Pons (tissue), 1 donor: ENCODE measurements at places on chromosomes 13 and 19.

DNA sequence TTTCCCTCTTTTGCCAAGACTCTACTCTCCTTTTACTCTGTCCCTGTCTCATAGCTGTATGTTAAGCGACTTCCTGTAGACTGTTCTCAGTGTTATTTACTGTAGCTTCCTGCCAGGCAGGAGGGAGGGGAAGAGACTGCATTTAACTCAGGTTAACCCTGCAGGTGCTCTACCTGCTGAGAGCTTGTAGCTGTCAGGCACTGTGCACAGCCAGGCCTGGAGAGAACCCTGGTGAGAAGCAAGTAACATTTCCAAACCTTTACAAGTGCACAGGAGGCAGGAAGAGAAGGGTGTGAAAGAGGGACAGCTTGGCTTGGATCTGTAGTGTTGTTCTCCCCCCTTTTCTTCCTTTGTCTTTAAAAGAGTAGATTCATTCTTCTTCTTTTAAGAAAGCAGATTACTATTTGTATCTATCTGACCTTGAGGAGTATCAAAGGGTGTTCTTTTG, 167.1 kb downstream of the LMO7 start:
- no peak for DNase-seq

- DNase-seq: no peak
Measured at GRCh38 chr13:112996671-112997091, 27.7 kb downstream of the MCF2L start.

DNA sequence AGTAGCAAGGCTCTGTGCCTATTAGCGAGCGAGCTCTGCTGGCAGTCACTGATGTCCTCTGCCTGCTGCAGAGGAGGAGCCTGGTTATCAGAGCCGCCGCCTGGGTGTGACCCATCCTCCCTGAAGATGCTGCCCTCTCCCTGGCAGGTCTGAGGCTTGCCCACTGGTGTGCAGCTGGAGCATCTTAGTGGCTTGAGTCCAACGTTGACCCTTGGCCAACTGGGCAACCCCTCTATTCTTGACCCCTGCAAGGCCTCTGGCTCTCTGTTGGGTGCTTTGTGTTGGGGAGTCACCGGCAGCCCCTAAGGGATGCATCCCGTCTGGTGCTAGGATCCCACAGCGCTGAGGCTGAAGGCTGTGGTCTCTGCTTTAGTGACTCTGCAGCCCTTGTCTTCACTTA, 277.9 kb upstream of the SOX1 start:
- DNase-seq: no peak

- DNase-seq: peak; percentile 14
Measured at GRCh38 chr13:68697551-68697950, 1410.1 kb upstream of the ATXN8OS start.

GRCh38 chr19:36488118-36488845, 1.1 kb downstream of the ZNF566 start:
- DNase-seq: no peak

DNA sequence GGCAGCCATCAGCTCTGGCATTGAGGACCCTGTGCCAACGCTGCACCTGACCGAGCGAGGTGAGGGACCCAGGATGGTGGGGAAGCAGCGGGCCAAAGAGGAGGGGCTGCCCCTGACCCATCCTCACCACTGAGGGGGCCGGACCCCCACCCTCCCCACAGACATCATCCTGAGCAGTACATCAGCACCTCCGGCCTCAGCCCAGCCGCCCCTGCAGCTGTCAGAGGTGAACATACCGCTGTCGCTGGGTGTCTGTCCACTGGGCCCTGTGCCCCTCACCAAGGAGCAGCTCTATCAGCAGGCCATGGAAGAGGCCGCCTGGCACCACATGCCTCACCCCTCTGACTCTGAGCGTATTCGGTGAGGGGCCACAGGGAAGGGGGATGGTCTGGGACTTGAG, 7.3 kb downstream of the LENG1 start:
- no peak for DNase-seq

DNA sequence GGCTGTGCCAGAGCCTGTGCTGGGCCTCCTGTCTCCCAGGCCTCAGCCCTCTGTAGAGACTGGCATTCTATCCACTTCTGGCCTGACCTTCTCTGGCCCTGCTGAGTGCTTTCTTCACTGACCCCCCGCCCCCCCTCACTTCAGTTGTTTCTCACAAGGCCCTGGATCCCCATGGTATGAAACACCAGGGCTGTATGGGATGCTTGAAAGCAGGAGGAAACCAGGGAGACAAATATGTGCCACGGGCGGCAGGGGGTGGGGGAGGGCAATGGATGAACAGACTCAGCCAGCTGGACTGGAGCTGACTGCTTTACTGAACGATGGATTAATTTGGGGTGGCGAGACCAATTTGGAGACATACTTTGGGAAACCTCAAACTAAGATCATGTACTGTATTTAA, 14.0 kb downstream of the IRGC start:
- DNase-seq: no peak

- peak; percentile 74 for DNase-seq
Measured at GRCh38 chr13:98454389-98454881, 122.5 kb downstream of the STK24 start.

GRCh38 chr19:13119627-13120026, 1.6 kb downstream of the NACC1 start:
- DNase-seq: no peak

DNA sequence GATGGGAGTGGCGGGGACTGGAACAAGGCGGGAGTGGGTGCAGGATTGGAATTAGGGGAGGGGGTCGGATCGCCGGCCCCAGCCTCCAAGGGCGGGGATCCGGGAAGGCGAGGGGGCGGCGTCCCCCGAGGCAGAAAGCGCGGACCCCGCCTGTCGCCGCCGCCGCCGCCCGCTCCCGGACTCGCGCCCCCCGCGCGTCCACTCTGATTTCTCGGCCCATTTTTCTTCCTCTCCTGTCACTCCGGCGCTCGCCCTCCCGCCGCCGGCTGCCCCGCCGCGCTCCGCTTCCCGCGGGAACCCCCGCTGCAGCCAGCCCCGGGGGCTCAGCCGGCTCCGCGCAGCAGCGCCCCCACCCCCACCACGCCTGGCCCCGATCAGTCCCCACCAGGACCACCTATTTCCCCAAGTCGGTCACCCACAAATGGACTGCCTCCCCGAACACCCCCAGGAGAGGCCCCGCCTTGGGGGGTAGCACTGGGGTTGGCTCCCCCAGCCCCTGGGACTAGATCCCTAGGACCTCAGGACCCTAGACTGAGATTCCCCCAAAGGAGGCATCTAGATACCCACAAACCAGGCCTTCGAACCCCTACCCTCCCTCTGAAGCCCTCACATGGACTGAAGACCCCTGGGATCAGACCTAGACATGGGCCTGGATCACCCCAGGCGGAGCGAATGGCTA, 12.6 kb upstream of the ERFL start:
- DNase-seq: no peak
